ENCODE measurements at places on chromosomes 3 and 15.

- no peak for DNase-seq
Measured at GRCh38 chr3:191528589-191528988, 67.6 kb downstream of the PYDC2 start.

DNA sequence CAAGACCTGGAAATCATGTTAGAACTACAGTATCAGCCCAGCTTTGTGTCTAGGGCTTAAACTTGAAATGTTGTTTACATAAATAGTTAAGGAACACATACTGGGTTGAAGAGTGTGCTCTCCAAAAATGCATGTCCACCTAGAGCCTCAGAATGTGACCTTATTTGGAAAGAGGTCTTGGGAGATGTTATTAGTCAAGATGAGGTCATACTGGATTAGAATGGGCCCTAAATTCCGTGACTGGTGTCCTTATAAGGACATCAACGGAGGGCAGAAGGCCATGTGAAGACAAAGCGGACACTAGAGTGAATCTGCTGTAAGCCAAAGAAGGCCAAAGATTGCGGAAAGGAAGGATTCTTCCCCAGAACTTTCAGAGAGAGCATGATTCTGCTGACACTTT lies 759.2 kb upstream of the CFAP20DC start:
- no peak for DNase-seq

GRCh38 chr3:33577173-33577572 lies 137.0 kb upstream of the UBP1 start:
- no peak for DNase-seq

- no peak for DNase-seq
Measured at GRCh38 chr3:62109534-62109933, 263.8 kb downstream of the FEZF2 start.

DNA sequence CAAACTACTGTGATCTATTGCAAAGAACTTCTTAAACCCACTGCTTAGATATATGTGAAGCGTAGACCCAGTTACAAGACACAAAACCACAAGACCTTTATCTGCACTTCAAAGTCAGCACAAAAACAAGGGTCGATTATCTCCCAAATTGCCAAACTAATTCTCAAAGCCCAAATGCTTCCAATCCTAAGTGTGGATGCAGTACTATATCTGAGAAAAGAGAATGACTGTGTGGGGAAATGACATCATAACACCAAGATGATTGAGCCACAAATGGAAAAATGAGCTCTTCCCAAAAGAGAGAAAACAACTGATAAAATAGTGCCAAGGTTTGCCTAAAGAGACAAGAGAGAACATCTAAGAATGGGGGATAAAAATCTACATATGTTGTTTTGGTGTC lies 86.2 kb downstream of the MEIS2 start:
- no peak for DNase-seq

- DNase-seq: no peak
Measured at GRCh38 chr3:57085211-57085610, 24.7 kb downstream of the SPATA12 start.

- no peak for DNase-seq
Measured at GRCh38 chr3:183583331-183584245, 28.1 kb upstream of the KLHL6 start.

DNA sequence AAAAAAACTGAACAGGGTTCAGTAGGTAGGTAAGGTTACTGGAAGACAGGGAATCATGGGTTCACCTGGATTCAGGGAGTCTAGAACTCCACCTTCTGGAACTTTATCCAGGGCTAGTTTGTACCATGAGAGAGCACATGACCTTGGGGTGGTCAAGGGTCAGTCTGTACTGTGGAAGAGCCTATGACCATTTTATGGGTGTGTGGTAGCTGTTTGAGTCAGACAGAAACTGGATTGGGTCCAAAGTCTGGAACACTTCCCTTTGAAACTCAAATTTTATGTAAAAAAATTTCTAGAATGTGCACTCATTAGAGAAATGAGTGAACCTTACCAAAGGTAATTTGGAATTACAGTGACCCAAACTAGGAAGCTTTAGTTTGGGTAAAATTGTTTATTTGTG lies 486.0 kb upstream of the AGTR1 start:
- DNase-seq: no peak

GRCh38 chr3:153463895-153464294 lies 301.9 kb downstream of the RAP2B start:
- DNase-seq: no peak

DNA sequence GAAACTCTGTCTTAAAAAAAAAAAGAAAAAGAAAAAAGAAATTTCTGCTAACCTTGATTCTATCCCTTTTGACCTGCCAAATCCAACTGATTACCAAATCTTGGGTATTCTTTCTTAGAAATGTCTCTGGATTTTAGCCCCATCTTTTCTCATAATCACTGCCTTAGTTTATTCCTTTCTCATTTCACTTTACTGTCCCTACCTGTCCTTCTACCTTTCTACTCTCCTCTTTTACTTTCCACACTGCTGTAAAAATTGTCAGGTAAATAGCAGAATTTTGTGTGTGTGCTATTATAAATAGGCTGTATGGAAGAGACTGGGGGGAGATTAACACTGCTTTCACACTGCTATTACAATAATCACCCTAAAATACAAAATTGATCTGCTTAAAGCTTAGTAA lies 16.7 kb downstream of the PIK3CA start:
- no peak for DNase-seq

Data from hematopoietic multipotent progenitor cell treated with erythropoietin and hydrocortisone succinate and interleukin-3 and kit ligand, for 17 days (in vitro differentiated cells).